Stimulated activated CD8-positive, alpha-beta memory T cell treated with anti-CD3 and anti-CD28 coated beads, Interleukin-7, amount 100 ng/mL, for 24 hours (primary cell): ENCODE measurements at places on chromosomes 3 and 15.

DNA sequence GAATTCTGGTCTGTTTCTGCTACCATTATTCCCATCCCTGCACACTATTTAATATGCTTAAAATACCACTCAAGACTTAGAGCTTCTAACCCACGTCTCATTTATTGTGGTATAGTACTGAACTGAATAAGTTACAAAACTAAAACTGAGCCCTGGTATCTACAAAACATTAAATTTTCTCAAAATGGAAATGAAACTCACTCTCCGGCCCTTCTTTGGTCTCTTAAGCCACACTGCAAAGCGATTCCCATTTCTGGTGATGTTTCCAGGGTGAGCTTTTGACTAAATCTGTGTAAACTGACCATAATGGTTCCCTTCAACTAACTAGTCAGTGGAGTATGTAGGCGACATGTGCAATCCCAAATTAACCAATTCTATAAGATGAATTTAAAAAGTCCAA is 18.6 kb downstream of the KPNA4 start:
- no peak for DNase-seq

DNA sequence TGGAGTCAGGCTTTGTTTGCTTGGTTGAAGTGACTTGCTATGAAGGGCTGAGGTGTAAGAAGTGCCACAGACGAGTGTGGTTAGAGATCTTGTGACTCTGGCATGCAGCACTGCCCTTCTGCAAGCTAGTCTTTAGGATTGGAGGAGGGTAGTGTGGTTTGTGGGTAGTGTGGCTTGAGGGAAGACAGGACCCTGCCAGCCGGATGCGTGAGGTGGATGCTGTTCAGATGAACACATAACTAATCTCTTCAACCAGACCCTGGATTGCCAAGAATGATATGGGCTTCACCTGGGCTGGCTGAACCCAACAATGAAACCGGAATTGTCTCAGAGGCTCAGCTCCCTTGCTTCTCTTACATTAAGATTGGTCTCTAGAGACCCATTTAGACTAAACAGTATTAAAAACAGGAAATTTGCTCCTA is 32.7 kb downstream of the STARD9 start:
- DNase-seq: no peak

- DNase-seq: no peak
Observed at GRCh38 chr15:83472151-83472550, 25.0 kb downstream of the SH3GL3 start.

GRCh38 chr3:175416600-175416999 is 557.5 kb downstream of the NAALADL2 start:
- DNase-seq: no peak

GRCh38 chr15:38873158-38873557 is 308.5 kb upstream of the RASGRP1 start:
- DNase-seq: no peak

DNA sequence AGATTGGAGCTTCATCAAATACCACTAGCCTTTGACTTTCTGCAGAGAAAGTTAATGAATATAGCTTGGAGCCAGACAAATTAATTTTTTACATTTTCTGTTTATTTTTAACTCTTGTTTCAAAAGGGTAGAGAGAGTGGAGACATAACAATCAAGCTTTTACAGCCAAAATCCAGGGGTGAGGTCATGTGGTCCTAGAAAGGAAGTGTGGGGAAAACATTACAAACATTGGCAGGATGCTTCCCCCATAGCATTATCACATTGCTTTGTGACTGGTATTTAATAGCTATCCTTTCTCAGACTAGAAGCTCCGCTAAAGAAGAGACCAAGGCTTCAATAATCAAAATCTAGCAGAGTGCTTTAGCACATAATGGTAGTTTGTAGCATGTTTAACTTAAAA is 46.4 kb upstream of the PHLDB2 start:
- no peak for DNase-seq

DNA sequence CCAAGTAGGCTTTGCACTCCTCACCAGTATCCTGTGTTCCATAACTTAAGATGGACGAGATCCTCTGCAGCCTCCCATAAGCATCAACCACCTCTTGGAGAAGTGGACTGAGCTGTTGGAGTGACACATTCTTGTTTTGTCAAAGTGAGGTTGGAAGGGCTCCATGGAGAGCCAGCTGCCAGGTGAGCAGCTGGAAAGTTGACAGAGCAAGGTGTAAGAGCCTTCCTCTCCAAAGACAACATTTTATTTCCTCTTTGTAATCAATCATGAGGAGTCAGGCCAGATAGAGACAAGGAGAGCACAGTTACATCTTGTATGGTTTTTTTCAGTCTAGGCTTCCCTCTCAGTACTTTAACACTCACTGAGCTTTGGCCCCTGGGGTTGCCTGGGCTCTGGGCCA is 5.1 kb downstream of the ABI3BP start:
- no peak for DNase-seq

GRCh38 chr3:8103954-8104353 is 397.7 kb upstream of the LMCD1 start:
- no peak for DNase-seq

DNA sequence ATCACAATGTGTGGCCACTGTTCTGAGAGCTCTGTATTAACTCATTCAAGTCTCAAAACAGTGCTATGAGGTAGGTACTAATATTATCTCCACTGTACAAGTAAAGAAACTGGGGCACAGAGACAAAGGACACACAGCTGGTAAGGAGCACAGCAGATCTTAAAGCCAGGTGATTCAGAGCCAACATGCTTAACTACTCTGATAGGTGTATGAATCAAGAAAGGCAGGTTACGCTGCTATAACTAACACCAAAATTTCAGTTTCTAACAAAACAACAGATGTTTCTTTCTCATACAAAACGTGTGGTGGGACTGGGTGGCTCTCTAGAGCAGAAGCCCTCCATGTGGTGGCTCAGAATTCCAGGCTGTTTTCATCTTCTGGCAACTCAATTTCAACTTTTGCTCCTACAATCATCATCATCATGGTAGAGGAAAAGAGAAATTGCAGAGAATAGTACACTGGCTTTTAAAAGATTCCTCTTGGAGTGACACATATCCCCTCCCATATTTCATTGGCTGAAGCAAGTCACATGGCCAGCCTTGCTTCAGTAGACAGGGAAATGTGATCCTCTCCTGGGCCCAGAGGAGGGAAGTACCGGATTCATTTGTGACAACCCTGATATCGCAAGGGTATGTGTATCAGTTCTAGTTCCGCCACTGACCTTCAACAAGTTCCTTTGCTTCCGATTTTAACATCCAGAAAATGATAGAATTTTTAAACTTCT is 126.2 kb upstream of the PTX3 start:
- no peak for DNase-seq

GRCh38 chr15:98738689-98739401 is 90.5 kb downstream of the IGF1R start:
- no peak for DNase-seq

- DNase-seq: no peak
Observed at GRCh38 chr3:108491456-108491855, 18.9 kb downstream of the MYH15 start.

GRCh38 chr15:77409259-77410156 is 10.4 kb downstream of the PEAK1 start:
- no peak for DNase-seq

GRCh38 chr3:13300546-13301285 is 119.4 kb downstream of the NUP210 start:
- DNase-seq: no peak

GRCh38 chr3:81743096-81744025 is 18.1 kb downstream of the GBE1 start:
- no peak for DNase-seq

DNA sequence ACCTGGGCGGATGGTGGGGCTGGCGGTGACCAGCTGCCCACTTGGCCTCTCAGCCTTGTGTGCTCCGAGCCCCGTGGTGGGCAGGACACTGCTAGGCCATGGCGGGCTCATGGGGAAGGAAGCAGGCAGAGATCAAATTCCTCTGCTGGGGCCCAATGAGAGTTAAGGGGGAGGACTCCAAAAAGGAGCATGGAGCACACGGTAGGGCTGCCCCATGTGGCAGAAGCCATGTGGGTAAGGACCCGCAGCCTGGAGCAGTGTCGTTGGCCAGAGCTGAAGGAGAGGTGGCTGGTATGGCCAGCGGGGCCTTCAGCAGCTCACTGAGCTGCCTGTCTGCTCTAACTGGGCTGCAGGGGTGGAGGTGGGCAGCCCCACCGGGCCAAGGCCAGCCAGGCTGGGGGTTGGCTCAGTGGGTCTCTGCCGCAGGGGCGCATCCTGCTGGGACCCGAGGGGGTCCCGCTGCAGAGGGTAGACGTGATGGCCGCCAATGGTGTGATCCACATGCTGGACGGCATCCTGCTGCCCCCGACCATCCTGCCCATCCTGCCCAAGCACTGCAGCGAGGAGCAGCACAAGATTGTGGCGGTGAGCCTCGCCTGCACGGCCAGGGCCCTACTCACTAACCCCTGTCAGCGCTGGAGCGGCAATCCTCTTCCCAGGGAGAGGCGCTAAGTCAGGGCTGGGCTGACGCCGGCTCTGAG is 11.3 kb downstream of the STAB1 start:
- DNase-seq: no peak

DNA sequence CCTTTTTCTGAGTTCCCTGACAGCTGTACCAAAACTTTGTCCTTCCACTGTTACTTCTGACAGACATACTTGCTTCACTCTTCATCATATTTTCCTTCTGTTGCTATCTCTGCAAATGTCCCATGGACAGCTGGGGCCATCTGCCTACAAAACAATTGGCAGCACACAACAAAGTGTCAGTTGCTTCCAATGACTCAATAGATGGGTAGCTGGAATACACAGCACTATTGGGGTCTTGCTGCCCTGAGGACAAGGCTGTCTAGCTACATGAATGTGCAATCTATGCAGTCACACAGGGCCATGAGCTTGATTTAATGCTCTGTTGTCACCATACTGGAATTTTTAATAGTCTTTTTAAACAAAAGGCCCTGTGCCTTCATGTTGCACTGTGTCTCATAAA is 192.8 kb downstream of the DTWD1 start:
- no peak for DNase-seq

GRCh38 chr15:96359616-96360521 is 29.4 kb downstream of the NR2F2 start:
- no peak for DNase-seq

DNA sequence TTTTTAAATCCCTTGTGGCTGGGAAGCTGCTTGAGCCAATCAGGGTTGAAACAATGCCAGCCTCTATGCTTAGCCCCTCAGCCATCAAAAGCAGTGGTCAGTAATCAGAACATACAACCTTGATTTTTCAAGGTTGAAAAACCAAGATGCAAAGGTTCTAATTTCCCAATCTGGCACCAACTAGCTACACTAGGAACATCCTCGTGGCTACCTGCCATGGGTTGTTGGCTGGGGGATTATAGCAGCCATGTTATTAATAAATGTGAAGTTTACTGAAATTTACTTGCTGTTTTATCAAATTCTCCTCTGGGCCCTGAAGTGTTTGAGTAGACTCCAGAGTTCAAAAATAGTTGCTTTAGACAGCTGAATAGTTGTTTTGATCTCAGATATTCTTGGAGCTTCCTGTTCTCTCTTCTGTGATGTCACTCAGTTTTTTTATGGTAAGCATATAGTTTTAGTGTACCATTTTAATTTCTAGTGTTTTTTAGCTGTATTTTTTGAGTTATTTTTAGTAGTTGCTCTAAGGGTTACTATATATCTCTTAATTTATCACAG is 31.9 kb downstream of the PCCB start:
- DNase-seq: no peak

DNA sequence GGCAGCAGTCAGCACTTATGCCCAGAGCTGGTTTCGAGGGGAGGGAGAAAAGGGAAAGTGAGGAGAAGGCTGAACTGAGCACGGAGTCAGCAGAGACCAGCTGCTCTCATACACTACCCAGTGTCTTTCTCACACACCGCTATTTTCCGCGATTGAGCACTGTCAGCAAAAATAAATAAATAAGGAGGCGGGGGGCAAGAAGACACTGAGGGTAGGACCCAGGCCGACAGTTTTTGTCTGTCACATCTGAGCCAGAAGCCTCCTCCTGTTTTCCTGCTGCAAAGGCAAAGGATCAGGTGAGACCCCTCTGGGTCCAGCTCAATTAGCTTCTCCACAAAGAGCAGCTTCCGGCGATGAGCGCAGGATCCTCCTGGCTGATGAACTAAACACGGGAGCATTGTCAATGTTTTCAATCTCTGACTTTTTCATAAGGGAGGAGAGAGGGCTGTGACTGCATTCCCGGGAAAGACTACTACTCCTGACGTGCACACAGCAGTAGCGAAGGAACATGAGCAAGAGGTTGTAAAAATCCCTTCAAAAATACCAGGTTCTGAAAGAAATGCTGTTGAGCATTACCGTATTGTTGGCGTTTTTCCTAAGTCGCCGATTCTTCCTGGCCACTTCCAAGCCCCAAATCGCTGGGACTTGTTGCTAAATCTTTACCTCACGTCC is 1.3 kb downstream of the FRMD5 start:
- no peak for DNase-seq

- no peak for DNase-seq
Observed at GRCh38 chr3:42713747-42714146, 11.1 kb upstream of the HHATL start.

DNA sequence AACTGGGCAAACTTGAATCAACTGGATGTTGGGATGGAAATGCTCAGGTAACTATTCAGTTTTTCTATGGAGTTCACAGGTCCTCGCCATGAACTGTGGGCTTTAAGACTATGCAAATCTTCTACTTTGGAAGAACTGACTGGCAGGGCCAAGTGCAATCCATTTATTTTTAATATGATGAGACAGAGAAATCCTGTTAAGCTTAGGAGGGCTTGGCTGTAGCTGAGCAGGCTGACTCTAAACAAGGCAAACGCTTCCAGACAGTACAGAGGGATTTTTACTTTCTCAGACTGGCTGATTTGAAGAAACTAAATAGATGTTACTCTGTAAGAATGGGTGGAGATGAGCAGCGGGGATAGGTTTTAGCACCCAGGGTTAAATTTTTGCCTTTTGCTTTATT is 194.2 kb upstream of the ICE2 start:
- no peak for DNase-seq

DNA sequence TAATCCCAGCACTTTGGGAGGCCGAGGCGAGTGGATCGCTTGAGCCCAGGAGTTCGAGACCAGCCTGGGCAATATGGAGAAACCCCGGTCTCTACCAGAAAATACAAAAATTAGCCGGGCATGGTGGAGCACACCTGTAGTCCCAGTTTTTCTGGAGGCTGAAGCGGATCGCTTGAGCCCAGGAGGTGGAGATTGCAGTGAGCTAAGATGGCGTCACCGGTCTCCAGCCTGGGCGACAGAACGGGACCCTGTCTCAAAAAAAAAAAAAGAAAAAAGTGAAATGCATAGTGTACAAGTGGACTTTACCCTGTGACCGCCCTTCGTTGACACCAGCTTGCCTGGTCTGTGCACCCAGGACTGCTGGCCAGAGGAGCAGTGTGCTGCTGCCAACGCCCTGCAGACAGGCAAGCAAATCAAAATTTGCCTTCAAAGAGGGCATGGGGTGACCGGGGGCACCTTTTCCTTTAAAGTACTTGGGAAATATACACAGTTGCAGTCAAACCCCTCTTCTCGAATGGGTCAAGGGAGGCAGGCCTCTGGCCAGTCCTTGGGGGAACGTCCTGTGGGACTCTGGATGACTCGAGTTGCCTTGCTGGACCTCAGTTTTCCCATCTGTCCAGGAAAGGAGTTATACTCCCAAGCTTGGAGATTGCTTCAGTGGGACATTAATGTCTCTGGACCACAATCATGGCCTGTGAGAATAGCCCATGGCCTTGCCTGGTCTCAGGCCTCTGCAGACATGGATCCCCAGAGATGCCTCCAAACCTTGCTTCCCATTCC is 1.0 kb downstream of the XYLB start:
- no peak for DNase-seq
